Mesenchymal stem cell (in vitro differentiated cells and primary cell): ENCODE measurements at places on chromosomes 7 and 10.
A peak's percentile ranks its signal among the peaks of the same experiment; 100 is the strongest.

DNA sequence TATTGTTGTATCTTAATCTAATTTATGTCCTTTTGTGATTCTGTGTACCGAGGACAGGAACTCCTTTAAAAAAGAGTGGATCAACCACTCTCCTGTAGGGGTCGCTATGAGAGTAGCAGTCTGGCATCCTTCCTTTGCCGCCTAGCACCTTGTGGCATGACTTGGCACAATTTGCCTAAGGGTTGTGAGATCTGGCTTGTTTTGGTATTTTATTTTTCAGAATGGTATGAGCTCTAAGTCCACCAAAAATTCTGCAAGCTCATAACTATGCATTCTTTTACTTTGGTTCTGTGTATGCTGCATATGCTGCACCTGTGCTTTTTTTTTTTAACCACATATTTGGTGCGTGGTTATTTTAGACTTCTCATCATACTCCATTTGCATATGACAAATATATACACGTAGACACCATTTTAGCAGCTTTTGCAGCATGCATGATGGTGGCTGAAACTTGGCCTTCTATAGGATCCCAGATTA is 112.8 kb downstream of the CDK14 start:
- H3K4me1 ChIP-seq = peaks cover 2% of the 10 kb centered on the region
- H3K36me3 ChIP-seq = no peaks in the 10 kb centered on the region
- no peak overlapping the region for H3K4me3 ChIP-seq

GRCh38 chr10:121574519-121575166 is 23.6 kb downstream of the FGFR2 start:
- peaks cover 10% of the 10 kb centered on the region for H3K27me3 ChIP-seq
- DNase-seq = no peak
- H3K36me3 ChIP-seq = no peaks in the 10 kb centered on the region
- H3K27ac ChIP-seq = no peak overlapping the region
- H3K4me3 ChIP-seq = no peak overlapping the region
- H3K4me1 ChIP-seq = peaks cover 8% of the 10 kb centered on the region

DNA sequence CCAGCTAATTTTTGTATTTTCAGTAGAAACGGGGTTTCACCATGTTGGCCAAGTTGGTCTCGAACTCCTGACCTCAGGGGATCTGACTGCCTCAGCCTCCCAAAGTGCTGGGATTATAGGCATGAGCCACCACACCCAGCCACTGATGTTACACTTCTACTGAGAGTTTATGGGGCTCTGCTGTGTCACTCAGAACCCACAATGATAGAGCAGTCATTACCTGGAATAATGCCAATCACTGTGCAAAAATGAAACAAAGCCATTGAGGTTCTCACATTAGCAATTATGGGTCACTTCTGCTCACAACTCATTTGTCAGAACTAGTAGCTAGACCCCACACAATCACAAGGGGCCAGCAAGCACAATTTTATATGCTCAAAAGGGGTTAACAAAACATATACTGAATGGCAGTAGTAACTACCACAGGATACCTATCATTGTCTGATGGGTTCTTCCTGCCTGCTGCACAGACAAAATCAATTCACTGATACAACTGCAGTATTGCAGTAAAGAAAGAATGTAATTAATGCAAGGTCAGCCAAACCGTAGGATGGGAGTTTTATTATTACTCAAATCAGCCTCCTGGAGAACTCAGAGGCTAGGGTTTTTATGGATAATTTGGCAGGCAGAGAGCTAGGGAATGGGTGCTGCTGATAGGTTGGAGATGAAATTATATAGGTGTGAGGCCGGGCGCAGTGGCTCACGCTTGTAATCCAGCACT is 72.1 kb upstream of the TRIM24 start:
- peak overlapping the region; percentile 36 for H3K27ac ChIP-seq
- no peaks in the 10 kb centered on the region for H3K4me1 ChIP-seq
- no peaks in the 10 kb centered on the region for H3K36me3 ChIP-seq
- H3K4me3 ChIP-seq = no peak overlapping the region
- no peak for DNase-seq
- H3K27me3 ChIP-seq = no peaks in the 10 kb centered on the region

GRCh38 chr10:44788147-44789129 is 122.7 kb upstream of the TMEM72 start:
- H3K27me3 ChIP-seq = no peaks in the 10 kb centered on the region
- peaks cover 8% of the 10 kb centered on the region for H3K4me1 ChIP-seq
- H3K27ac ChIP-seq = no peak overlapping the region
- no peak overlapping the region for H3K4me3 ChIP-seq
- DNase-seq = no peak

DNA sequence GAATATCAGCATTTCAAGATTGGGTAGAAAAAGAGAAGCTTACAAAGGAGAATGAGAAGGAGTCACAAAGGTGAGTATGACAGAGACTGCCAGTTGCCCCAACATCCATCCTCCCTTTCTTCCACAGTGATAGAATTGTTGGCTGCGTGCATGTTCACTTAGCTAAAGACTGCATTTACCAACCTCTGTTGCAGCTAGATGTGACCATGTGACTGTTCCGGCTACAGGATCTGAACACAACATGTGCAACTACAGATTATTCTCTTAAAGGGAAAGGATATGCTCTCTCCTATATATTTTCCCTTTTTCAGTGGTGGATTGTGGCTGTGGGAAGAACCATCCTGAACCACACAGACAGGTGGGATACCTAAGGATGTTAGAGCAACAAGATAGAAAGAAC is 60.5 kb upstream of the ZNRF2 start:
- H3K4me3 ChIP-seq = no peak overlapping the region
- DNase-seq = no peak
- no peaks in the 10 kb centered on the region for H3K36me3 ChIP-seq
- no peak overlapping the region for H3K27ac ChIP-seq
- peaks cover 11% of the 10 kb centered on the region for H3K4me1 ChIP-seq
- no peaks in the 10 kb centered on the region for H3K27me3 ChIP-seq

DNA sequence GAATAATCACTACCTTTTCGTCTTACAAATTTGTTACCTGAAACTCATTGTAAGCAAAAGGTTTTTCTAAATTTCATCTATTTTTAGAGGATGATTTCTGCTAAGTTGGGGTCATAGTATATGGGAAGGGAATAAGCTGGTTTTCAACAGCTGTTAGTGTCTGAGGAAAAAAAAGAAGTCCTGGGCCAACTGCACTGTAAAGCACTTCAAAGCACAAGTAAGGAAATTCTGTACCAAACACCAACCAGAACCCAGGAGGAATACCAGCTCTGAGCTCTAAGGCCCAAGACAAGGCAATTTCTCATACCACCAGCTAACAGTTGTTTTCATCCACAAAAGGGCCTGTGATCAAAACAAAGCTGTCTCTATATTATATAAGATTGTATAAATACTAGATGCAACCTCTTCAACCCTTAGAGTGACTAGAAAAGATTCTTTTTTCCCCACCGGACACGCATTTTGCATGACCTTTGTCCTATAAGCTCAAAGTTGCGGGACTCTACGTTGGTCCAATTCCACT is 6.1 kb upstream of the MEOX2 start:
- H3K27me3 ChIP-seq = peaks cover 11% of the 10 kb centered on the region
- peaks cover 3% of the 10 kb centered on the region for H3K4me1 ChIP-seq
- no peak overlapping the region for H3K4me3 ChIP-seq
- DNase-seq = no peak
- H3K27ac ChIP-seq = no peak overlapping the region

DNA sequence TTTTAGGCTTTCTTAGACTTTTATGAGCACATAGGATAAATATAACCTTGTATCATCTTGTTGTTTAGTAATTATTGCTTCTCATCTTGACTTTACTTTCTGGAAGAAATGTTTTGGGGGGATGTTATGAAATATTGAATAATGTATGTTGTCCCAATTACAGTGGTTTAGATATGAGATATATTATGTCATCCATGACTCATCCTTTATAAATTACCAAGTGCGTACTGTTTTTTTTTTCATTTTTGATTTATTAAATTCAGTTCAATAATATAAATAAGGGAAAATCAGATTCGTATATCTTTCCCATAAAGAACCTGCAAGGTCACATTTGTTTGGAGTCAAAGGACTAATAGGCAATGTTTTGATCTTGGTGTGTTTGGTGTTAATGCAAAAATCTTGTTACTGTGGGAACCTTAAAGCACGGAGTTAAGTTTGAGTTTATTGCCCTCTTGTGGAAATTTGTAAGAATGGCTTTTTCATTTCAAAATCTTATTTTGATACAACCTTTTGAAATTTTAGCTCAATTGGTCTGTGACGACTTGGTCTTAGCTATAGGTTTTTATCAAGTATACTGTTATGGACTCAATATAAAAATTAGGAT is 108.6 kb downstream of the SRI start:
- no peaks in the 10 kb centered on the region for H3K36me3 ChIP-seq
- no peaks in the 10 kb centered on the region for H3K4me1 ChIP-seq
- no peak overlapping the region for H3K4me3 ChIP-seq
- no peak overlapping the region for H3K27ac ChIP-seq
- DNase-seq = peak; percentile 43
- no peaks in the 10 kb centered on the region for H3K27me3 ChIP-seq

- no peak overlapping the region for H3K4me3 ChIP-seq
- peaks cover 10% of the 10 kb centered on the region for H3K4me1 ChIP-seq
- peaks cover 21% of the 10 kb centered on the region for H3K27me3 ChIP-seq
- DNase-seq = peak; percentile 53
These were observed 11.0 kb downstream of the GHRHR start for GRCh38 chr7:30974605-30975255.

DNA sequence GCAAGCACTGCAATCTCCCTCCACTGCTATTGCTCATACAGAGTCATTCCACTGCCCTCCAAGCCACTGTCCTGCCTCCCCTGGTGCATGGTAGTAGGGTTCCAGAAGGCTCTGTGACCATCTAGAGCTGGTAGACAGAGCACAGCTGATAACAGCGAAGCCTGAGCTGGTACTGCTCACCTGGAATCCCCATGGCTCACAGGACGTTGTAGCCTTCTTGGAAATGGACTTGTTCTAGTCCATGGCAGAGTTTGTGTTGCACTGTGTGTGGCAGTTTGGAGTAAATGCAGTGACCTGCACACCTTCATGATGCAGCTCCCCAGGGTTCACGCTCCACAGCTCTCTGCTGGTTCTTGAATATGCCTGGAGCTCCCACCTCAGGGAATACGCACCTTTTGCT is 67.0 kb downstream of the ITGA8 start:
- no peak overlapping the region for H3K4me3 ChIP-seq
- no peaks in the 10 kb centered on the region for H3K27me3 ChIP-seq
- H3K27ac ChIP-seq = no peak overlapping the region
- no peak for DNase-seq
